NCI-H2107 (cell line): ENCODE measurements at places on chromosomes 2 and 18.
A peak's percentile ranks its signal among the peaks of the same experiment; 100 is the strongest.

DNA sequence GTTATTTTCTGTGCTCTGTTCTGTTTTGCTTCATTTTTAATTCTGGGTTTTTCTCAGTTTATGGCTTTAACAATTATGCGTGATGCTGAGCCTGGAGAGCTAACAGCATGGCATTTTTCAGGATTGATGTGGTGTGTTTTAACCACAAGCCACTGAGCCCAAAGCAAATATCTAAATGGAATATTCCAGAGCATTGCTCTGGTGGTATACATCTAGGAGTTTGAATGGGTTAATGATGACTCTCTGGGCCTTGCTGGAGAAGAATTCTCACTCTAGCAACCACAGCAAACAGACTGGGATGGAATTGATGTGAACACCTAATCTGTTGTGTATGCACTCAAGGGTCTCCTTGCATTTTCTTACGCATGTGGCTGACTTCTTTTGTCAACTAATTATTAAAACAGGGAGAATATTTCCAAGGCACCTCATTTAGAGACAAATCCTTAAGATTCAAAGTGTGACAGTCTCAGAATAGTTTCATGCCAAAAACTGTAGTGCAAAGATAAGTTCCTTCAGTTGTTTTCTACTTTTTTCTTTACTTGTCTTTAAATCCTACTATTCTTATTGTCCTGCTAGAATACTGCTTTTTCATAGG lies 164.0 kb downstream of the DTNA start:
- no peak for DNase-seq

GRCh38 chr2:161134547-161135518 lies 25.4 kb upstream of the TANK start:
- no peak for DNase-seq

GRCh38 chr2:220593526-220593925 lies 966.1 kb downstream of the SLC4A3 start:
- DNase-seq: no peak

DNA sequence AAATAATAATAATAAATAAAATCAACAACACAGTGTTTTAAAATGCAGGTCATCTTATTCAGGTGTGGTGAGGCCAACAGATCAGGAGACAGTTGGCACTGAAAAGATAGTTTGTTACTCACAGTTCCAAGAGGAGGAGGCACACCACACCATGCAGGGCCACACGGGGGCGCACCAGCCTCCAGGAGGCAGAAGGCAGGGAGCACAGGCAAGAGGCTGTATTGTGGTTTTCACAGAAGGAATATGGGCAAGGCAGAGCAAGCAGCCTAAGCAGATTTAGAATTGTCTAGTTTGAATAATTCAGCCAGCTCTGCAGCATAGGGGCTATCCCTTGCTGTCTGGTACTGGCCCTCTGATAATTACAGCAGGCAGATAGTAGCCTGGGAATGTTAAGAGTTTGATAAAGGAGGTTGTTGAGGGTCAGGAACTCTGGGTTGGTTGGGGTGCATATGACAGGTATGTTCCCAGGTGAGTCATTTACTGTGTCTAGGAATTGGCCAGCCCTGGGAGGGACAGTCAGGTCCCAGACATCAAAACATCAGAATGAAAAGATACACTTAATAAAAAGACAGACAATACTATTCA lies 31.3 kb downstream of the KIAA2012 start:
- DNase-seq: no peak

DNA sequence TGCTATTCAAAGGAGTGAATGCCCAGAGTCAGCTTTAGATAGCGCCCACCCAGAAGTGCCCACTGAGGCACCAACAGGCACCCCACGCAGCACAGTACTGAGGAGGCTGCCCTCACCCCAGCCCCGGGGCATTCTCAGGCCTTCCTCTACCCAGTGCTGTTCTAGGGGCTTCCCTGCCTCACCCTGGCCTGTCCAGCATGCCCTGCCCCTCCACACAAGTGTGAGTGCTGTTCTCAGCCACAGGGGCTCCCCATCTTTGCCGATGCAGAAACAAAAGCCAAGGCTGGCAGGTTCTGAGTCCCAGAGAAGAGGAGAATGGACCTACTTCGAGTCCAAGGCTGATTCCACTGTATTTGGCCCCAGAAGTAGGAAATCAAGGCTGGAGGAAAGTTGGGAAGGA lies 15.8 kb downstream of the BIN1 start:
- no peak for DNase-seq

- DNase-seq: no peak
Measured at GRCh38 chr2:1623906-1624445, 120.3 kb downstream of the PXDN start.

DNA sequence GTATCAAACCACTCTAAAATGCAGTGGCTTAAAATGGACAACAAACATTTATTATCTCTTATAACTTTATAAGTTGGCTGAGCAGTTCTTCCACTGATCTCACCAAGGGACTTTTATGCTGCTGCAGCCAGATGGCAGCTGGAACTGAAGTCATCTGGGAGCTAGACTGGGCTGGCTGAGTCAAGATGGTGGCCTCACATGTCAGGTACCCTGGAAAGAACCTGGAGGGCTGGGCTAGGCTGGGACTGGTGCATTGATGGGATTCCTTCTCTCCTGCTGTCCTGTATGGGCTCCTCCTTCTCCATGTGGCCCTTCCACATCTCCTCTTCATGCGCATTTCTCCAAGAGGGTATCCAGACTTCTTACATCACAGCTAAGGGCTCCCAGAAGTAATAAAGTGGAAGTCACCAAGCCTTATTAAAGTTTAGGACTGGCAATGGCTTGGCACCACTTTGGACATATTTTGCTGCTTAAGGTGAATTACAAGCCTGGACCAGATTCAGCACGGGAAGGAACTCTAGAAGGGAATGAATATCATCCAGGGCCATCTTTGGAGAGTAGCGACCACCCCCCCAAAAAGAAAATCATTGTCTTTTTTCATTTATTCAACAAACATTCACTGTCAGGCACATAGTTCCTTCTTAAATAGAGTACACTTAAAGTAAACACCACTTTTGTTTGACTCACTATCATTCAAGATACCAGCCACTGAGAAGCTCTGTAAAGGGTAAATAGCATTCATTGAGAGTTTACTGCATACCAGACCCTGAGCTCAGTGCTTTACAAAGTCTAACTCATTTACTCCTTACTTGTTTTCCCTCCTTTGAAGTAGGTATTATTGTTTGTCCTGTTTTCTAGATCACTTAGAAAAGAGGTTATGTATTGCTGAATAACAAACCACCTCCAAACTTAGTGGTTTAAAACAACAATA lies 138.0 kb downstream of the ZFP36L2 start:
- no peak for DNase-seq

DNA sequence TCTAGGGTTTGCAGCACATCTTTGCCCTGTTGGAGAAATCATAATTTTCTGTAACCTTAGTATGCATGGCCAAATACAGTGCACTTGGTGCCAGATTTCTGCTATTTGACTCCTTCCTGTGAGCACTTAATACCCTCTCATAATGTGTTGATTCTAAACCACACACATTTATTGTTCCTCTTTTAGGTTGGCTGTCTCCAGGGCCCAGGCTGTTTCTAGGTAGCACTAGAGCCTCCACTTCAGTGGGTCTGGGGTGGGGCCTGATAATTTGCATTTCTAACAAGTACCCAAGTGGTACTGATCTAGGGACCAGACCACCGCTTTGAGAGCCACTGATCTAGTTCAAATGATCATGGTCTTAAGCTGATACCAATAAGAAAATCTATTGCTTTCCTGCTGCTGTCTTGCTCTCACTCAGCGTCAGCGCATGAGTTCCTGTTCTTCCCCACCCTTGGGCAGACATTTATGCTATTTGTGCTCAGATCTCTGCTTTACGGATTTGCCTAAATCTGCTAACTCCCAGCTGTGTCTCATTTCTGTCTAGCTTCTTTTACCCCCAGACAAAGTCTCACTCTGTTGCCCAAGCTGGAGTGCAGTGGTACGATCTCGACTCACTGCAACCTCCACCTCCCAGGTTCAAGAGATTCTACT lies 7.4 kb downstream of the PTRHD1 start:
- peak; percentile 46 for DNase-seq

DNA sequence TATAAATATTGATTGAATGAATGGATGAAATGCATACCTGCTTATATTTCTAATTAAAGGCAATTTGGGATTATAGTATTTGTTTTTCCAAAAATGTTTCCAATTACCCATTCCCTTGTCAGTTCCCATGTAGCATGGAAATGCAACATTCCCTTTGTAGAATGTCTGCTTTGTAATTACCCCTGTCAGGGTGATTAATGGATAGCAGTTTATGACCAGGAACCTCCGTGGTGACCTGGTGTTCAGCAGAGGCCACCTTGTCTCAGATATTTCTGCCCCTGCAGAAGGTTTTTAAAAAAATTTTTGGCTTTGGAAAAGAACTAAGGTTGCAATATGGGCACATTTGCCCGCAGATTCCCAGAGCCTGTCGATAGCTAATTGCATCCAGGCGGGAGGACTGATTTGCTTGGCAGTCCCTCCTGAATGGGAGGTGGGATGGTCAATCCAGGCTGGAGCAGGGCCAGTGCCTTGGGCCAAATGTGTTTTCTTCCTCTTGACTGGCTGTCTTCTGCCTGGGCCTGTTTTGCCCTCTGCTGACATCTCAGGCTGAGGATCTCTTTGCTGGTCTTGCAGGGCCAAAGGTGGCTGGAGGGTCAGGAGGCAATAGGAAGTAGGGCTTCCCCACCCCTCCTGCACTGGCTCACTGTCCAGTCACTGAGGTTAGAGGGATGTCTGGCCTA lies 82.1 kb downstream of the TMEM182 start:
- no peak for DNase-seq

DNA sequence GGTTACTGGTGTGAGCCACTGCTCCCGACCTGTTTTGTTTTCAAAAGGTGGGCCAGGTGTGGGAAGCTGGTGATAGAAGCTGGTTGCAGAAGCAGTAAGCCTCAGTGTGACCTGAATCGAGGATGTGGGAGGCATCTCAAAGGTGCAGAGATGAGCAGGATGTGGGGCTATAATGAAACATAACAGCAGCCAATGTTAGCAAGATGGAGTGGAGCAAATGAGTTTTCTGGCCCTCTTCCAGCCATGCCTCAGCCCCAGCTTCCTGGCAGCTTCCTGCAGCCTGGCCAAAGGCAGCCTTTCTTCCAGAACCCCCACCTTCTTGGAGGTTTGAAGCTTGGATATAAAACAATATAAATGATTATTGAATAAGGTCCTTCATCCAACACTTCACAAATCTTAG lies 184.8 kb downstream of the NCK2 start:
- no peak for DNase-seq

DNA sequence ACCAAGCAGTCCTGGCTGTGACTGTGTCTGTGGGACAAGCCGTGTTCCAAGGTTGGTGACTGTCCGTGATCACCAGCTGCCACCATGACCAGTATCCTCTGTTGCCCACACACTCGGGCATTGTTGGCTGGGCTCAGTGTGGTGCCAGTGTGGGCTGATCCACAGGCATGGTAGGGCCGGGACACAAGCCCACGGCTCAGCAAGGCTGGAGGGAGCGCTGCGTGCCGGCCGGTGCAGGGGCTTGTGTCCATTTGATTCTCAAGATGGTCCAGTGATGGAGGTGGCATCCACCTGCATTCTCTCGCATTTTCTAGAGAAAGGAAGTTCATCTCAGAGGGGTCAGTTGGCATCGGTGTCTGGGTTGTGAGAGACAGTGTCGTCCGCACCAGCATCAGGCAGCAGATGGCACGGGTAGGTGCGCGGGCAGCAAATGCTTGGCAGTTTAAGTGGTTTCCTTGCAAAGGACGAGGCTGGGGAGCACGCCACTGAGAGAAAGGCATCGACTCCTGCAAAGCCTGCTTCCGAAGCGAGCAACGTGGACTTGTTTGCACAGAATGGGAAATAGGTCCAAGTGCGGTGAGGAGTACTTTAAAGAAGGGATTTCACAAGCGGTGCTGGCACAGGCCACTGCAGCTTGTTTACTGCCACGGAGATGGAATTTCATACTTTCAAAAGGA lies 20.9 kb downstream of the TWIST2 start:
- no peak for DNase-seq
